Uterus (tissue), 4 donors: ENCODE measurements at places on chromosomes 3 and 15. TPM values are rescaled to one million over a fixed set of nuclear protein-coding genes. Genes with fewer than 3 reads are reported as not detected.

The STAB1 gene
- 99.3 TPM for total RNA-seq

The CNTN6 gene
- total RNA-seq, result not detected

The FBXL2 gene
- total RNA-seq, result 14.1 TPM

The TGM4 gene
- not detected for total RNA-seq

The POPDC2 gene
- total RNA-seq, result 9.6 TPM

The CACNA2D2 gene
- 5.3 TPM for total RNA-seq
